Activated naive CD4-positive, alpha-beta T cell treated with anti-CD3 and anti-CD28 coated beads for 36 hours (primary cell): ENCODE measurements at places on chromosomes 1 and 21. TPM values are rescaled to one million over a fixed set of nuclear protein-coding genes. Genes with fewer than 3 reads are reported as not detected.

DNA sequence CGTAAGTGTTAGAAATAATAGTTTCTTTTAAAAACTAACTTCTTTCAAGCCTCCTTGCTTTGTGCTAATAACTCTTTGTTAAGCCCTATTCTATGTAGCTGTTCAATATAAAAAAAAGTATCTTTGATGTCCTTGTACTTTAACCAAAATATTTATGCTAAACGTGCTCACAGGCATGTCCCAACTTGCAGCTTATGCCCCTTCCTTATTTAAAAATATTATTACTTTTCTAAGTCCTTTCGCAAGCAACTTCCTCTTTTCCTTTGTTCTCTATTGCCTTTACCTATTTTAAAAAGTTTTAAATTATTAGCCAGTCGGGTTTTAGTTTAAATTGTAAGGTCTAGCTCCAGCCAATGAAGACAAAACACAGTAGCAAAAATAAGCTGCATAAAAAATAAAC lies 43.4 kb upstream of the NBPF3 start:
- DNase-seq: no peak

DNA sequence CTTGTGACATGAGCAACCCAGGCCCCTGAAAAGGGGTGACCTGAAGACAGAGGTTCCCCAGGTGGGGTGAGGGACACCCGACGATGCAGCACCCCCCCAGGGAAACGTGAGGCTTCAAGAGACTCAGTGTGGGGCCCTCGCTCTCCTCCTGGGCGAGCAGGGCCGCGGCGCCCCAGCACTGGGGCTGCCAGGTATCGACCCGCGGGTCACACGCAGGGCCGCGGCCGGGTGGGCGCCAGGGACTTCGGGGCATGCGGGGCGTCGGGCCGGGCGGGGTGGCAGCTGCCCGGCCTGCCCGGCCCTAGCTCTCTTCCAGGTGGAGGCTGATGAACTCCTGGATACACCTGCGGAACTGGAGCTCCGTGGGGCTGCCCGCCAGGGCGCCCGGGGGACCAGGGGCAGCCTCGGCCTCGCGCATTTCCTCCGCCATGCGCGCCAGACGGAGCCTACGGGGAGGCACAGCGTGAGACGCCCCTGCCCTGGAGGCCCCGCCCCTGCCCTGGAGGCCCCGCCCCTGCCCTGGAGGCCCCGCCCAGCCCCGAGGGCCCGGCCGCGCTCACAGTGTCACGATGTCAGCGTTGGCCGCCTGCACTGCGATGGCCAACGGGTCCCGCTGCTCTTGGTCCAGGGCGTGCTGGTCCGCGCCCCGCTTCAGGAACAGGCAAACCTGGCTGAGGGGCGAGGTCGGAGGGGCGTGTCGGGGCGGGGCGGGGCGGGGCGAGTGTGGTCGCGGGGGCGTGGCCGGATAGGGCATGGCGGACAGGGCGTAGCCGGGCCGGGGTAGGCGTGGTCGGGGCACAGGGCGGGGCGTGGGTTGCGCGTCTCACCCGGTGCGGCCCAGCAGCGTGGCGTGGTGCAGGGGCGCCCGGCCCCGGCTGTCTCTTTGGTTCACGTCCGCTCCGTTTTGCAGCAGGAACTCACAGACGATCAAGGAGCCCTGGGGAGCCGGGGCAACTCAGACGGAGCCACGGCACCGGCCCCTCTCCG lies 13.3 kb downstream of the SCNN1D start:
- DNase-seq: no peak

DNA sequence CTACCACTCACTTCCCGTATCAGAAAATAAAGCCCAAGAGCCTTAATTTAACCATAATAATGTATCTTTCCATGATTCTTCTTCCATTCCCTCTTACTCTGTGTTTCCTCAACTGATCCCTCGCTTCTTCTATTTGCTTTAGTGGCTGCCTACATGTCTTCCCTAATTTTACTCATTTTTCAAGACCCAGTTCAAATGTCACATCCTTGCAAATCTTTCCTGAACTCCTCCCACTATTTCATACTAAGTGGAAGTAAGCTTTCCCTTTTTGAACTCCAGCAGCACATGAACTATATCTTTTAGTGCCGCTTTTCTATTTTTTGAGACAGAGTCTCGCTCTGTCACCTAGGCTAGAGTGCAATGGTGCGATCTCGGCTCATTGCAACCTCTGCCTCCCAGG lies 3.8 kb upstream of the NFYC start:
- no peak for DNase-seq

Gene ATAD3C
- 0.42 TPM for total RNA-seq

Gene HES3
- total RNA-seq: not detected
